ENCODE measurements at places on chromosomes 16 and 17.
A peak's percentile ranks its signal among the peaks of the same experiment; 100 is the strongest.

DNA sequence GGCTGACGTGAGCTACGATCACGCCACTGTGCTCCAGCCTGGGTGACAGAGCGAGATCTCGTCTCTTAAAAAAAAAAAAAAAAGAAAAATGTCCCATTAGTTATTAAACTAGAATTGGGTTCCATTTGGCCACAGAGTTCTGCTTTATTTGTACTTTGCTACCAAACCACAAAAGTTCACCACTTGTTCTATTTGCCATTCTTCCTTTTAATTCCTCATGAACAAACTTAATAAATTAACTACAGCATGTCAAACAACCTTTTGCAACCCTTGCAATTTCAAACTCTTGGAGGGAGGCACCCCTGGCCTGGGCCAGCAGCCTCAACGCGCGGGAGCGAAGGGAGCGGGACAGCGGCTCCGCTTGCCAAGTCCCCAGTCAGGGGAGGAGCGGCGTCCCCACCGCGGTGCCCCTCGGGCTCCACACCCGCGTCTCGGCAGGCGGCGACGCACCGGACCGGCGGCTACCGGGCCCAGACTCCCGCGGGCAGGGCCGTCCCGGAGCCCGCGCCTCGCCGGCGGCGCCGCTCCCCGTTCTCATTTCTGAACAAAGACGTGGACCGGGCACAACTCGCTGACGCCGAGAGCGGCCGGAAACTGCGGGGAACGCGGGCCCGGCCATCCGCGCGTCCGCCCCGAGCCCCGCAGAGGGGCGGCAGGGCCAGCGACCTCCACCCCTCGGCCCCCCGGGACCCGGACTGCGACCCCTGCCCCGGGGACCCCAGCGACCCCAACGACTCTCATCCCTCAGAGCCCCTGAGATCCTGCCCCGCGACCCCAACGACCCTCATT lies 775 bp downstream of the CYTH1 start:
- peak; percentile 84 for DNase-seq

GRCh38 chr17:49873926-49874325 lies 26.1 kb upstream of the TAC4 start:
- DNase-seq = no peak

- DNase-seq = peak; percentile 39
Observed at GRCh38 chr17:13885953-13886889, 183.1 kb upstream of the COX10 start.

GRCh38 chr16:2093793-2094192 lies 41.9 kb downstream of the PKD1 start:
- DNase-seq = no peak

- DNase-seq = no peak
Observed at GRCh38 chr17:18005496-18005895, 32.8 kb downstream of the DRC3 start.

- DNase-seq = no peak
Observed at GRCh38 chr17:71217769-71218168, 903.1 kb upstream of the SOX9 start.

- no peak for DNase-seq
Observed at GRCh38 chr17:82595893-82596292, 52.4 kb downstream of the WDR45B start.

DNA sequence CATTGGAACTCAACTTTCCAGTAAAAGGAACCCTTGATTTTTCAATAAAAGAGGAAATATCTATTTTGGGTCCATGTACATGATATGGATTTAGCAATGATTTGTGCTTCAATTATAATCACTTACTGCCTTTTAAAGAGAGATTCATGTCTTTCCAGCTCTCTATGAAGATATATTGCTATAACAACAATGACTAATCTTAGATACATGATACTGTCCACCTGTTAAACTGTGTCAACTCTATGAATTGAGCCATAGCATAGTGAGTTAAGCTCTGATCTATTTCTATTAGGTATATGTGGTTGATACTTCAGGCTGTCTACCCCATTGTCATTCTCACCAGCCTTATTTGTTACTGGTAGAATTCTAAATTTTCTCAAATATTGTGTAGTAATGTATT lies 15.0 kb upstream of the MPHOSPH6 start:
- no peak for DNase-seq

GRCh38 chr16:35642322-35642835 lies 2183.0 kb downstream of the TP53TG3F start:
- DNase-seq = peak; percentile 25

GRCh38 chr16:47037396-47037745 lies 63.9 kb upstream of the DNAJA2 start:
- DNase-seq = no peak

- DNase-seq = no peak
Observed at GRCh38 chr16:57413301-57413730, 8.7 kb downstream of the CCL17 start.

DNA sequence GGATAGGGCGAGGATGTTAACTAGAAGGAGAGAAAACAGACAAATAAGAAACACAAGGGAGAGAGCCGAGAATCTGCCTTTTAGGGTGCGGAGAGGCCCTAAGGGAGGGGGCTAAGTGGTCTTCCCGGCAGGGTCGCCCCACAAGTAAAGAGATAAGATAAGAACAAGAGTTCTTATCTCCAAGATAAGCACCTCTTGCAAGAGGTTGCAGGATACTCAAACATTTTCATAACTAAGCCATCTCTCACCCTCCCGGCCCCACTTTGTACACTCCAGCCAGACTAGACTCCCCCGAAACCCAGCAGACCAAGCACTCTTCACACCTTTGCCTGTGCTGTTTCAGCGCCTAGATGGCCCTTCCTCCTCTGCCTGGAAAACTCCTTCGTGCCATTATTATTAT lies 14.3 kb downstream of the ZNF319 start:
- DNase-seq = no peak

DNA sequence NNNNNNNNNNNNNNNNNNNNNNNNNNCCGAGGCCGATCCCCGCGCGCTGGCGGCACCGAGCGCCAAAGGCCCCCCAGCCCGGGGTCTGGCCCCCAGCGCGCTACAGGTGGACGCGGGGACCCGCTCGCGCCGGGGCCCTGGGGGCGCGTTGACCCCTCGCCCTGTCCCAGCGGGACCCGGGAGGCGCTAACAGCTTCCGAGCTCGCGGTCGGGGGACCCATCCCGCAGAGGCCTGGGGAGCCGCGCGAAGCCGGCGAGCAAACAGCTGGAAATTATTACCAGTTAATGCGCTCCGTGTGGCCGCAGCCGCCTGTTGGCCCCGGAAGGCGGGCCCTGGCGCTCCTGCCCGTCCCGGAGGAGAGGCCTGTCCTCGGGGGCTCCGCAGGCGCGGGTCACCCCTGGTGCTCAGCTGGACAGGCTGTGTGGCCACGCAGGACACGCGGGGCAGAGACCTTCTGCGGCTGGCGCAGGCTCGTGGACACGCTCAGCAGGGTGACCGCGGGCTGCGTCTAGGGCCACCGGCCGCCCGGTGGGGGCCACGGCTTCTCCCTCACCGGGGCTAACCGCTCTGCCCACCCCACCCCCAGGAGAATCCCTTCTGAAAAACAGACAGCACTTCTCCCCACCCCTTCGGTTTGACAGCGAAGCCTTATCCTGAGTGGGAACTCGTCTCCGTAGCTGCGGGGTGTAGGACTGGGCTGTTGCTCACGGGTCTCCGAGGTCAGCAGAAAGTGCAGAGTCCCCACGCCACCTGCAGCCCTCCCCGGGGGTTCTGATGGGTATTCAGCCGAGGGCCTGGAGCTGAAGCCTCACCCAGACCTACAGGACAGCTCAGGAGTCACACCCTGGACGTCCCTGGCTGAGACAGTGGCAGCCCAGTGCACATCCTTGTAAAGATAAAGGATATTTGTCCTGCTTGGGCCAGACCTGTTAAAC lies 138.7 kb upstream of the RPH3AL start:
- peak; percentile 82 for DNase-seq

- DNase-seq = peak; percentile 48
Observed at GRCh38 chr17:40461732-40462342, 18.6 kb downstream of the IGFBP4 start.

- no peak for DNase-seq
Observed at GRCh38 chr17:37842401-37842800, 81.8 kb upstream of the TBC1D3K start.

- DNase-seq = no peak
Observed at GRCh38 chr17:47675380-47676198, 18.4 kb upstream of the TBKBP1 start.

All from right cardiac atrium (tissue), 5 donors.